Femur (tissue), 1 donor: ENCODE measurements at places on chromosomes 7 and 10.

DNA sequence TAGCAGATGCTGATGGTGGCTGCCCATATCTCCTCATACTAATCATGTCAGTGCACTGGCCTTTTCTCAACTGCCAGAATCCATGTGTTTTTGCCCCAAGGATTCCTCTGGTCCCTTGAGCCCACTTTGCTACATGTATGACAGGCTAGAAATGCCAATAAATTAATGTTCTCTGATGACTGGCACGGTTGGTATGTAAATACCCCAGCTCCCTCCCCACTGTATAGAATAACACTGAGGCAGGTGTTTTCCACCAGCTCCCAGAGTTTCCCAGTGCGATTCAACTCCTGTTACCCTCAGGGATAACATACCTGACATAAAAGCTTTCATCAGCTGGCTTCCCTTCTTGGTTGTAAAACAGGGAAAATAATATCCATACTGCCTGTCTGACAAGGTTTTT is 9.0 kb upstream of the PLEKHS1 start:
- DNase-seq: no peak

- DNase-seq: peak; percentile 22
Observed at GRCh38 chr7:82726038-82726800, 282.6 kb upstream of the CACNA2D1 start.

GRCh38 chr10:114034923-114035645 is 8.6 kb upstream of the ADRB1 start:
- DNase-seq: no peak

DNA sequence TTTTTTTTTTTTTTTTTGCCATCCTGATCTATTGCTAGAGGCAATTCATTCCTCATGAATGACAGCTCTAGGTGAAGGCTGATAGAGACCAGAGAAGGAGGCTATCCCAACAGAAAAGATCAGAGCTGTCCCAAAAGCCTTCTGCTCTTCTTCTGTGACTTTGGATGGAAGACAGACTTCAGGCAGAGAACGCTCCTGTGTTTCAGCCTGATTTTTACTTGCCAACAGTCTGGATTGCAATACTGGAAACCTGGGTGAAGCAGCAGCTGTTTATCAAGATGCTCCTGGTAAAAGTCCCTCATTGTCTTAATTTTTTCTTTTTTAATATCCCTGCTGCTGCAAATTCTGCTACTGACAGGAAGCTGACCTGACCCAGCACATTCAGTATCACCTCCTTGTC is 219.5 kb downstream of the CCDC3 start:
- no peak for DNase-seq

DNA sequence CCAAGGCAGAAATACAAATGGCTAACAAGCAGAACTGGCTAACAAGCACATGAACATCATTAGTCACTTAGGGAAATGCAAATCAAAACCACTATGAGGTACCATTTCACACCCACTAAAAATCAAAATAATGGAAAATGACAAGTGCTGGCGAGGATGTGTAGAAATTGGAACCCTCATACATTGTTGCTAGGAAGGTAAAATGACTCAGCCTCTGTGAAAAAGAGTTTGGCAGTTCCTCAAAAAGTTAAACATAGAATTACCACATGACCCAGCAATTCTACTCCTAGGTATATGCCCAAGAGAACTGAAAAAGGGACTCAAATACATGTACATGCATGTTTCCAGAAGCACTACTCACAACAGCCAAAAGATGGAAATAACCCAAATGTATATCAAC is 52.8 kb upstream of the ANAPC16 start:
- no peak for DNase-seq

DNA sequence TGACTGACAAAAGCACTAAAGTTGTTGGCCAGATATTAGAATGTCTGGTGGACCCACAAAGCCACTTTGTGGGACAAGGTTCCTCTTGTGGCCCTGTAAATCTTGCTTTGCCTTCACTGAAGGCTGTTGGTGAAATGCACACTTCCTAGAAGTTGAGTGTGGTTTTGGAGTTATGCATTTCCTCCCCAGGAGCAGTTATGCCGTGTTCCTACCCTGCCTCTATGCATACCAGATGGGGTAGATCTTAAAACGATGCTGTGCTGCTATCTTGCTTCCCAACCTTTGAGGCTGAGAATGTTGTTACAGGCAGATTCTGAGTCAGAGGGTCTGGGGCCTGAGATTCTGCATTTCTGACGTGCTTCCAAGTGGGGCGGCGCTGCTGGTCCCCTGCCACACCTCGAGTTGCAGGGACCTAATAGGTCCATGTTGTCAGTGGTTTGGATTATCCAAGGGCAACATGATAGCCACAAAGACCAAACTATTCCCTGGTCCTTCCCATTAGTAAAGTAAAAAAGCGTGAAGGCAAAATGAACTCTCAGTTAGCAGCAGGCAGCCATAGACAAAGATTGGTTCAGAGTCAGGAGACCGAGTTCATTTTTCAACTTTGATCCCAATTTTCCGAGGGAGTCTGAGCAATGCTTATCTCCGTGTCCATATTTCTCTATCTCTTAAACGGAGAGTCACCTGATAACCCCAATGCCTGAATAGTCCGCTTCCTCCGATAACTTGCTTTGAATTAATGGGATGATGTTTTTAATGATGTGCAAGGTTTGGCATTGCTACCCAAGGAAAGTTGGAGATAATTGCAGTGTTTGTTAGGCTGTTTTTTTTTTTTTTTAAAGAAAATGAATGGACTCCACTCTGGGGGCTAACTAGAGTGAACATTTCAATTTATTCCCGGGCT is 55.8 kb downstream of the CDHR3 start:
- DNase-seq: no peak

DNA sequence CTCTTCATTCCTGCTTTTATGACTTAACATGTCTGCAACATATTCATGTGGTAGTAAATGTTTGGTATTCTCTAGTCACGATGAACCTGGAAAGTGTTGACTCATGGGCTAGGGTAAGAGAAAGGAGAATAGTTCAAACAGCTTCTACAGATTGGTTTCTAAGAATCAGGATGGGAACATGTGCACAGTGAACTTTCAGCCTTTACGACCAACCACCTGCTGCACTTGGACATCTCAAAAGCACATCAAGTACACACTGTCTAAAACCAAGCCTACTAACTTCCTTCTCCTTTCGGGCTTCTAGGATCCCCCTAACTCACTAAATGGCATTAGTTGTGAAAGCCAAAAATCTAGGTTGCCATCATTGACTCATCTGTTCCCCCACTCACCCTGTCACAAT is 85.5 kb downstream of the CUL2 start:
- DNase-seq: no peak

GRCh38 chr10:112696592-112696991 is 249.6 kb downstream of the VTI1A start:
- DNase-seq: no peak

- DNase-seq: peak; percentile 50
Observed at GRCh38 chr7:7720193-7720592, 1.8 kb upstream of the RPA3 start.

DNA sequence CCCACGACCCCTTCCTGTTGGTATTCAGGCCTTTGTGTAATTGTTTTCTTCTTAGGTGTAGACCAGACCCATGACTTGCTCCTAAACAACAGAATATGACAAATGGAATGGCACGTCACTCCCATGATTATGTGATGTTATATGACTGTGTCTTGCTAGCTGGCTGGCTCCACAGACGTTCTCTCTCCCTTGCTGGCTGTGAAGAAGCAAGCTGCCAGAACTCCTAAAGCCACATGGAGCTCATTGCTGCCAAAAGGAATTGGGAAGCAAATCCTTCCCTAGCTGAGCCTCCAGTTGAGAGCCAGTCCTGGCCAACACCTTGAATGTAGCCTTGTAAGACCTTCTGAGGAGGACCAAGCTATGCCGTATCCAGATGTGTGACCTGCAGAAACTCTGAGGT is 74.2 kb downstream of the RAB18 start:
- DNase-seq: peak; percentile 32

DNA sequence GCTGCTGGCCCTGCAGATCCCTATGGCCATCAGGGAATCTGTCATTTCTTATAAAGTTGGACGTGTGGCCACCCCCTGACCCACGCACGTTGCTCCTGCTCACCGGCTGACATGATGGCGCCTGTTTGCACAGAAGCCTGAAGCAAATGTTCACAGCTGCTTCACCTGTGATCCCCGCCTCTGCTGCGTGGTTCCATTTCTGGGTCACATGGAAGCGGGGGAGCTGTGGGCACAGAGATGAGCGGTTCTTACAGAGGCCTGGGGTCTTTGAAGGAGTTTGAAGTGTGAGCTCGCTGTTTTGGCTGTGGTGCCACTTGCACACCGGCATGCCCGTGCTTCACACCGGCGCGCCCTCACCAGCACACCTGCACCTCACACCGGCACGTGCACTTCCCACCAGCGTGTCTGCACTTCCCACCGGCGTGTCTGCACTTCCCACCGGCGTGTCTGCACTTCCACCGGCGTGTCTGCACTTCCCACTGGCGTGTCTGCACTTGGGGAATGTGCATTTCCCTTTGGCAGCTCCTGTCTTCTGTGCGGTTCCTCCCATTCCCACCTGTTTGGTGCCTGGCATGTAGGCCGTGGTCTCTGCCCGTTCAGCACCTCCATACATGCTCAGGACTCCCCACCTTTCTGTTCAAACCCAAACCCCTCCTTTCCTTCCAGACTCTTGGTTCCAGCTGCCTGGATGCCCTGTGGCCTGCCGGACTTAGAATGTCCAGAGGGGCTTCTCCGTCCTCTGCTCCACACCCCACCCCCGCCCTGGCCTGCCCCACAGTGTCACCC is 86.7 kb downstream of the INPP5A start:
- no peak for DNase-seq

GRCh38 chr10:123645016-123645415 is 21.1 kb upstream of the GPR26 start:
- no peak for DNase-seq

DNA sequence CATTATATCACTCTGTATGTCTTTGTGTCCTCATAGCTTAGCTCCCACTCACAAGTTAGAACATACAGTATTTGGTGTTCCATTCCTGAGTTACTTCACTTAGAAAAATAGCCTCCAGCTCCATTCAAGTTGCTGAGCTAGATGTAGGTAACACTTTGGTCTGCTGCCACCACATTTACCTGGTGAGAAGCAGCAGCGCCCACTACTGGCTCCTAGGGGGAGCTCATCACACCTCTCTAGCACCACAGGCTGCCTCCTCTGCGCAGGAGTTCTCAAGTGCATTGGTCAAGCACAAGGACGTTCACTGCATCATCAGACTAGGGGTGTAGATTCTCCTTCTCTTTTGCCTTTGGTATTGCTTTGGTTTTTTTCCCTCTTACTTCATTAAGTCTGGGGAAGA is 530.9 kb upstream of the AUTS2 start:
- DNase-seq: no peak

GRCh38 chr10:91006001-91006751 is 85.3 kb upstream of the ANKRD1 start:
- DNase-seq: peak; percentile 76

DNA sequence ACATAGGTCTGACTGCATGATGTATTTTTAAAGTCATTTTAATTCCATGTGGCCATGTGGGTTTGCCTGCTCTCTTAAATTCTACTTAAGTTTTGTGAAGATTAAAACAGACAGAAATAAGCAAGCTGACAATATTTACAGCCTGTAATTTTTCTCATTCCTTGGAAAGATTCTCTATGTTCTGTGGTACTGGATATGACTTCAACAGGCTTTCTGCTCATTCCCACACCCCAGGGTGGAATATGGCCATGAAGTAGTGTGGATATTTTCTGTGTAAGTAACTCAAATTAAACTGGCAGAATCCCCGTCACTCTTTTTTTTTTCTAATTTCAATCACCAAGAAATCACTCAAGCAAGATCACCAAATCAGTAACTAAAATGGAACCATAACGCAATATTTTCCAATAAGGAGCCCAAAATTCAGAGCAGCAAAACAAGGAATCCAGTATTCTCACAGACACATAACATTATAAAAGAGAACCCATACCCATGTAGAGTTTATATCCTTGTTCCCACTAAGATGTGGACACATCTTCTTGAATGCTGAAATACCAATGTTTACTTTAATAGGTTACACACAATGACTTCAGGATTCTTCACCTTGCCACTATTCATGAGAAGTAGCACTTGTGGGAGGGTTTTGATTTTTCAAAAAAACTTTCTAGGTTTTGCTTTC is 5.7 kb downstream of the HOXA5 start:
- DNase-seq: no peak

GRCh38 chr7:79732535-79732934 is 279.1 kb upstream of the MAGI2 start:
- DNase-seq: no peak

GRCh38 chr10:49053053-49053997 is 62.0 kb downstream of the VSTM4 start:
- peak; percentile 60 for DNase-seq

- DNase-seq: no peak
Observed at GRCh38 chr7:57363321-57363720, 86.7 kb upstream of the ZNF716 start.

DNA sequence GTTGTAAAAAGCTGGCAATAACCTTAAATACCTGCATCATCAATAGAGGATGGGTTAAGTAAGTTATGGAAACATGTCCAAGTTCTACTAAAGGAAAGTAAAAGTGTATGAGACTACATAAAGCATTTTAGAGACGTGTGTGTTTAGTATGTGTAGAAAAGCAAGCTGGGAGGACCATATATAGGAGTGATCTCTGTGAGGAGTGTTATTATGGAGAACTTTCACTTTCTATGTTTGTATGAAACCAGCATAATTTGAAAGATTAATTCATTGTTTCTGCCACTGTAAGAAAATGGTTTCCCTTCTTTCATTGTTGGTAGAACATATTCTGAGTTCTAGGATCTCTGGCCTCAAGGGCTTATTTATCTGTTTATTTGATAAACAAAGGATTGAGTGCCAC is 19.2 kb upstream of the PDLIM1 start:
- no peak for DNase-seq

DNA sequence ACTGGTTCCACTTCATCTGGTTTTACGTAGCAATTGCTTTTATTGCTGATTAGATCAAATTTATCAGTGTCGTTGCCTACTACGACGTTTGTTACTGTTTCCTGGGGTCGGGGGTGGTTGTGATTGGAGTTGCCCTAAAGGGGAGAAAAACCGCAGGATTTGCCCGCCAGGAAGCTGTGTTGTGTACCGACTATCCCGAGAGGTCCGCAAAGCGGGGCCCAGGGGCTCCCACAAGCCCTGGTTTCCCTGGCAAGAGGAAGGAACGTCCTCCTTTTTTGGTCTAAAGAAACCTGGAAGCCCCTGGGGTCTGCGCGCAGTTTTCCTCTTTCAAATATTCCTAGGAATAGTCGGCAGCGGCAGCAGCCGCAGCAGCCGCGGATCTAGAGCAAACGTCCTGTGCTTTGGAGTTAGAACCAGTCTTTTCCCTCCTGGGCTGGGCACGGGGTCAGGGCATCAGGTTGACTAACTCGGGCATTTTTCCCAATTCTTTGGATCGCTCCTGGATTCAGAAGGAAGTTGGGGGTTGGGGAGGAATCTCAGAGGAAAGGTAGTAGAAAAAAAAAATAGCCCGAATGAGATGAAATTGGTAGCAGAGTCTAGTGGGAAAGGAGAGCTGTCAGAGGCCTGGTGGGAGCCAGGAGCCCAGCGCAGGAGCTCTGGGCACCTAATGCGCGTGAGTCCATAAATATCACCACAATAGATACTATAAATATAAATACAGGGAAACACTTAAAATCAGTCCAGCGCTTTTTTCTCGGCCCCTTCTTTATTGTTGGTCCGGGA is 4.6 kb downstream of the VAX1 start:
- DNase-seq: no peak
